NCI-H1694 treated with DMSO at 0.1 percent for 48 hours (cell line): ENCODE measurements at places on chromosomes 5 and 9.
A peak's percentile ranks its signal among the peaks of the same experiment; 100 is the strongest.

DNA sequence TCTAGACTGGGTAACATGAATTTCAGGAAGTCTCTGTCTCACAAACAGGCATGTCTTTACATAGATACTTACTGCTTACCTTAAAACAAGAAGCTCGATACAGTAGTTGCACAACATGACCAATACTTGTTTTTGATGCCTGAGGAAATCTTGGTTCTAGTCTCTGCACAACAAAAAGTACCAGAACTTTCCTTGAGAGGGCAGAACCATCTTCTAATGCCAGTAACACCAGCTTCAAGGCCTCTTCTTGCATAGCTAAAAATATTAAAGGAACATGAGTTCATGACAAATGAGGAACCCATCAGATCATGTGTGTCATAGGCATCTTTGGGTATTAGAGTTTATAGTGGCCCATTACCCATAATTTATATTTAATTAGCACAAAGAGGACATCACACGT lies 22.0 kb downstream of the RC3H2 start:
- no peak for DNase-seq

DNA sequence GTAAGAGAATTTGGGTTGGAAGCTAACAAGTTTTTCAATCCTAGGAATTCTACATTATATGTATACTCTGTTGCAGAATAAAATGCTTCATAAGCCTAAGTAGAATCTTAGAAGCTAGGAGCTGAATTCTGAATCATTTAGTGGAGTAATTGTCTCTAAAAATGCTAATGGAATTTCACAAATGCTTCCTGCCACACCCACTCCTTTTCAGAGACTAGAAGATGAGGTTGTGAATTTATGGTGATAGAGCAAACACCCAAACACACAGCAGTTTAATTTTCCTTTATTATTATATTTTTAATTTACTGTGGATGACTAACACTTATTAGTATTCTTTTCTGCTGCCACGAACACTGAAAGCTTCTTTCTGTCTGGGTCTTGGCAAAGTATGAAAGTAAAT lies 208.0 kb upstream of the PDE4D start:
- DNase-seq: no peak

- DNase-seq: no peak
Observed at GRCh38 chr5:108786806-108787483, 39.2 kb downstream of the FER start.

DNA sequence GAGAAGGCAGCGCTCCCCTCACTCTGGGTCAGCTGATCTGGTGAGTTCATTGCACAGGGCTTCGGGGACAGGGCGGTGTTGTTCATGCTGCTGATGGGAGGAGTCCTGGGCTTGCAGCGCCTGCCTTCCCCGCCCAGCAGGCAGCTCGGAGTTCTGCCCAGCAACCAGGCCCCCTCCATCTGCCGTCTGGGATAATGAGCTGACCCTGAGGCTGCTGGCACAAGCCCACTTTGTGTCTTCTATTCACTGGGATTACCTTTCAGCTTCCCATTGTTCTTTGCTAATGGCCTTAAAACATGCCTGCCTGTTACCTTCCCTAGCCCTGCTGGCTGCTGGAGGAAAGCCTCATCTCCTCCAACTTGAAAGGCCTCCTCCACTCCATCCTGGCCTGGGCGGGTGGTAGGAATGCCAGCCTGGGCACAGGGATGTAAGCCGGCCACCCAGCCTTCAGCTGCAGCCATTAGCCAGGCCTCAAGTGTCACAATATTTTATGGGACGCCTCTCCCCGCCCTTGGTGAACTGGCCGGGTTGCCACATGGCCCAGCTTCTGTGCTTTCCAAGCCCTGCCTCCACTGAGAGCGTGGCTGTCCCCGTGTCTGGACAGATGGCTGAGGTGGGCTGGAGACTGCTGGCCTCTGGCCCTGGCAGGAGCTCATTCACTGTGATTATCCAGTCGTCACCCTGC lies 70.4 kb downstream of the GADD45G start:
- peak; percentile 75 for DNase-seq

- DNase-seq: no peak
Observed at GRCh38 chr9:86983620-86984259, 36.4 kb upstream of the GAS1 start.

GRCh38 chr5:55546947-55547346 lies 12.2 kb upstream of the PLPP1 start:
- DNase-seq: no peak

GRCh38 chr5:104541141-104541785 lies 978.7 kb upstream of the NUDT12 start:
- DNase-seq: no peak

GRCh38 chr5:105816961-105817360 lies 1853.8 kb downstream of the EFNA5 start:
- no peak for DNase-seq

GRCh38 chr5:108989761-108990392 lies 242.2 kb downstream of the FER start:
- no peak for DNase-seq

DNA sequence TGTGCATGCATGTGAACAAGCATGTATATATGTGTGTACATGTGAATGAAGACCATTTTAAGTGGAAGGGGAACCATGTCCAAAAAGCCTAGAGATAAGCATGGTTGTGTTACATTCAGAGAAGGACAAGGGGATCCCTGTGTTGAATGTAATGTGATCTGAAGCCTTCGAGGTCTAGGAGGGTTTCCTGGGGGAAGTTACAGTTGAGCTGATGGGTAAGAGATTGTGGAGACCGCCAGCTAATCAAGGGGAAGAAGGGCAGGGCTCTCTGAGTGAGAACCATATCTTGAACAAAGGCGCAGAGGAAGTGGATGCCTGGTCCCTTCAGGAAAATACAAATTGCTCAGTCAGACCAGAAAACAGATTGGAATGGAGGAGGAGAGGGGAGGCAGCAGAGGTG lies 45.5 kb upstream of the TNFSF15 start:
- no peak for DNase-seq
